ENCODE measurements at places on chromosomes 3 and 15.

- no peak for DNase-seq
These were observed 37.2 kb downstream of the PSTPIP1 start for GRCh38 chr15:77032052-77032646.

DNA sequence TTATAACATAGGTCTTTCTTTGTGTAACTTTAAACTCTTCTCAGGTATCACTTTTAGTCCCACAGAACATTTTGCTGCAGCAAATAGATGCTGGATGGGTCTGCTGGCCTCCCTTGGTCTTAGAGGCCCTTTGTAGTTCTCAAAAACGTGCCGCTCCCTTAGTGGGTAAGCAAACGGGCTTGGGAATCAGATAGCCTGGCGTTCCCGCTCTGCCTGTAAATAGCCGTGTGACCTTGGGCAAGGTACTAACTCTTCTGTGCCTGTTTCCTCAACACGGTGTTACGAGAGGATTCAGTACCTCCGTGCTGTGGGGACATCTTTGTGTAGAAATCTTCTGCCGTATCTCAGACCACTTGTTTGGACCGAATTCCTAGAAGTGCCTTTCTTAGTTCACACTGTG lies 64.4 kb downstream of the DNAJB8 start:
- DNase-seq: no peak

- DNase-seq: no peak
These were observed 204.7 kb downstream of the SV2B start for GRCh38 chr15:91304786-91305185.

- no peak for DNase-seq
These were observed 78.7 kb downstream of the ZNF385D start for GRCh38 chr3:21672303-21672702.

GRCh38 chr3:45599984-45600650 lies 5.6 kb downstream of the LIMD1 start:
- no peak for DNase-seq

GRCh38 chr3:194399874-194400411 lies 877 bp upstream of the GP5 start:
- no peak for DNase-seq

- DNase-seq: no peak
These were observed 58.2 kb downstream of the KCNH8 start for GRCh38 chr3:19206540-19206939.

GRCh38 chr15:57751177-57751800 lies 44.8 kb downstream of the POLR2M start:
- DNase-seq: no peak

DNA sequence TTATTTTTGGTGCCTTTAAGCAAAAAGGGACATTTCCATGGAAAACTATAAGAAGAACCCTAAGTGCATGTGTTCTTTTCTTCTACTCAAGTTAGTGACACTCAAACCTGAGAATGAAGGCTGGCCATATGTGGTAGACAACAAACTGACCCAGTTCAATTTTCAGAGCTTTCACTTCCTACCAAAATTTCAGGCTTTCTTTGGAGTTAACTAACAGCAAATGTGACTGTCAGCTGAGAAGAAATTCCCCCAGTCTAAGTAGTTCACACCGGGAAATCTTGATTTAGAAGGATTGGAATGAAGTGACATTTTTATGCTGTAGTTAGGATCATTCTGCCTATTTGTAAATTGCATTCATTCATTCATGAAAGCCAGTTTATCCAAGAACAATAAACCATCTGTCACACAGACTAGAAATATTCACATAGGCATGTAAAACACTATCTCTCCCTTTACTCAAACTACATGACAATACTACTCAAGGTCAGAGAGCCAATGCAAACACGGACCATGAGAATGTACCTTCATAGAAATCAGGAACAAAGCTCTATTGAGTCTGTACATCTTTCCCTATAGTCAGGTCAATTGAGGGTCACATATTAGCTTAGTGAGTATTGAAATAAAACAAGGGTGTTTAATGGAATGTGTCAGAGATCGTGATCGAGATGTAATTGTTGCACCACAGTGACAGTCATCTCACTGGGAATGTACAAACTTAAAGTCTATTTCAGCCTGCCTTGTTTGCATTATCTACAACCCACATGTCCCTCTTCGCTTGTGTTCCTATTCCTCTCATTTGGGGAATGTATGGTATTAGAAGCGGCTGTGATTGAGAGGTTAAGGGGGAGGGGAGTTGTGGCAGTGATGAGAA lies 113.8 kb upstream of the TGFBR2 start:
- no peak for DNase-seq

- no peak for DNase-seq
These were observed 55.5 kb downstream of the BSN start for GRCh38 chr3:49609815-49610214.

DNA sequence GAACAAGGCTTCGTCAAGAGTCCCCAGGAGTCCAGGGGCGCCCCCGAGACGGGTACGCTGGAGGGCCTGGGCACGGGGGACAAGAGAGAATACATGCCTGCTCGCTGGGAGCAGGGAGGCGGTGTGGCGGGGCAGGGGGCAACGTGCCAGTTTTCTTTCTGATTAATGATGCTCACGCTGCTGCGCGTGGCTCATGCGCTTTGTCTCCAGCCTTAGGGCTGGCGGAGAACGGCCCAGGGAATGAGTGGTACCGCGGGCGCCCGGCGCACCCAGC lies 408 bp upstream of the ARPP21 start:
- no peak for DNase-seq

GRCh38 chr3:46903341-46904302 lies 26.1 kb downstream of the PTH1R start:
- no peak for DNase-seq

DNA sequence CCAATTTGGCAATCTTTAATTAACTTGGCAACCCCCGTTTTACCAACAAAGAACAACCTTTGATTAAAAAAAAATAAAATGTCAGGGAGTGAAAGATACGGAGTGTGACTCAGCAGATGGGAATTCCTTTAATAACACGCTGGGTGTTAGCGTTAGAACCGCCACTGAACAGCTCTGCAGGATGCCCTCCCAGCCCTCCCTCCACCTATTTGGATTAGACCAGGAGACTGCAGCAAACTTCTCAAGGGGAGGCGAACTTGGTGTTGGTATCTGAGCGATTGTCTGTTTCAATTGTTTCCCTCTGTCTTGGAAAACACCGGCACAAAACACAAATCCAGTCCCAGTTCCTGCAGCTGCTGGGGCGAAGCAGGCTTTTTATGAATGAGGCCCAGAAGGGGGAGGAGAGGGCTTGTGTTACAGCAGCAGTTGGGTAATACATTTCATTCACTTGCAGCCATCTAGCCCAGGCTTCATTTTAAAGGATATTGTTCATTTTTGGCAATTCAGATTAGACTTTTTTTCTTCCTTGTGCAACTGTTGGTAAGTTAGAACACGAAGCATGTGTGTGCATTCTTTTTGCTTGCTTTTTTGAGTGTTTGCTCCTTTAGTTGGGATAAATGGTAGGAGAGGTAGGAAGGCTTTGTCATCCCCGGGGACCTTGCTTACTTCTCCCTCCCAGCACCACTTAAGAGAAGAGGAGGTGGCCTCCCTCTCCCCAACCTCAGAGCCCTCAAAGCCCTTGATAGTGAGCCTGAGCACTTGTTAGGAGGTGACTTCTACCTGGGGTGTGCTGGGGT lies 152.3 kb downstream of the IGF1R start:
- no peak for DNase-seq

DNA sequence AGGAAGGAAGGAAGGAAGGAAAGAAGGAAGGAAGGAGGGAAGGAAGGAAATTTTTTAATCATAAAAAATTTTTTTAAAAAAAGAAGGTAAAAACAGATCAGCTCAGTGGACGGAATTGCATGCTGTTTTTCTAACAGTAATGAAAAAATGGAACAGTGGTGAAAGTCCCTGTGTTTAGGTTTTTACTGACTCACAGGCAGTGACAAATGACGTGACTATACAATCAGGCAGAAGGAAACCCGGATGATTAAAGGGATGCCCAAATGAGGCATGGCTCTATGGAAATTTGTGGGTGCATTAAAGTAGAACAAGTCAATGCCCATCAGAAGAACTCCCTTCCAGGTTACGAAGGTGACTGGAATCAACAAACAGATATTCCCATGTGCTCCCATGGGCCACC lies 135.0 kb downstream of the IMPG2 start:
- DNase-seq: no peak

DNA sequence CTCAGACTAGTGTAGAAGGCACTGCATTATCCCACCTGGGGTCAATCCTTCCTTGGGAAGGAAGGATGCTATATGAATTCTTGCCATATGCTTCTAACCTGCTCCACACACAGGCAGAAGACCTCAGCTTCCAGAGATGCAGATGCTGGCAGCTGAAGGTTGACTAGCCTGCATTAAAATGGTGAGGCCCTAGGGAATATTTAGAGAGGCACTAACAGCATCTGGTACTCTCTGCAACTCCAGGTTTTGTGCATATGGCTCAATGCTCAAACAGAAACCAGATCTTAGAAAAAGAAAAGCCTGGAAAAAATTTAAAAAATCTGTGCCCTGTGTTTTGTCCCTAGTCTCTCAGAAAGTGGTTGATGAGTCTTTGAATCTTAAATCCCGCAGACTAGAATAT lies 56.0 kb upstream of the MYRIP start:
- DNase-seq: no peak

DNA sequence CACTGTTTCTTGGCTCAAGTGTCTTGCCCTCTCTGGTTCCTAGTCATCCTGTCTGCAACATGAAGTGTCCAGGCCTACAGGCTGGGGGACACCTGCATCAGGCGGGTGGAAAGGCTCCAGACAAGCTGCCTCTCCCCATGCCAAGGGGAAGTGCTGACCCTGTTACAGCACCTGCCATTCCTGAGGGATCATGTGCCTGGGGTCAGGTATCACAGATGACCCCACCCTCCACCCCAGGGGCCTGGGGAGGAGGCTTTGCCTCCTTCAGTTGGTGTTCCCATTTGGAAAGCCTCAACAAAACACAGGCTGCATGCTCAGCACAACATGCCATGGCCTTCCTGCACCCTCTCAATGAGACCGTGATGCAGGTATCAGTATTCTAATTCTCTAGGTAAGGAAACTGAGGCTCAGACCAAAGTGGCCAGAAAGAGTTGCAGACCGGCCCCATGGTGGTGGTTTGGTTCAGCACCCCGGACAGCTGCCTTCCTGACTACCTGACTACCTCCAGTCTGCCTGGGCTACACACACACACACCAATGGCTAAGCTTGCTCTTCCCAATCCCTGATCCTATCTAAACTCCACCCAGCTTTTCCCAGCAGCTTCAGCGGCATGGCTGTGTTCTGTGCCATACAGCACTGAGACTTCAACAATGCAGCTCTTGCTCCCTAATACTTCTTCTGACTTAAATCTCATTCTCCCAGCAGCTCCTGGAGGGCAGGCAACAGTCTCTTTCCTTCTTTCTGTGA lies 69.7 kb upstream of the LINGO1 start:
- DNase-seq: no peak

- DNase-seq: no peak
These were observed 52.4 kb downstream of the ONECUT1 start for GRCh38 chr15:52737720-52738119.

DNA sequence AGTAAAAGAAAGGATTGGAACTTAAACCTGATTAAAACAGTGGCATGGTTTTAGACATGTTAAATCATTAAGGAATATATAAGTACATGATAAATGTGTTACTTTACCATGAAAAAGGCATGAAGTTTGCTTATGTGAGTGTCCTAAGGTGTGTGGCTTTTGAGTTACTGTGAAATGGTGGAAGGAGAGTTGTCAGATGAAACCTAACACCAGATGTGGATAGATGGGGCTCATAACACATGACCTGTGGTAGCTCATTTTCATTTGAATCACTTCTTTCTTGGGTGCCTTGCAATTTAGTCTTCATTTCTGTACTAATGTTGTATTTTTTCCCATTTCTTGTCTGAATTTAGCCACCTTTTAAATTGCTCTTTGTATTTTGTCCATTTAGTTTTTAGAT lies 13.0 kb downstream of the MEF2A start:
- DNase-seq: no peak

- no peak for DNase-seq
These were observed 25.9 kb downstream of the PHC3 start for GRCh38 chr3:170155604-170156003.

DNA sequence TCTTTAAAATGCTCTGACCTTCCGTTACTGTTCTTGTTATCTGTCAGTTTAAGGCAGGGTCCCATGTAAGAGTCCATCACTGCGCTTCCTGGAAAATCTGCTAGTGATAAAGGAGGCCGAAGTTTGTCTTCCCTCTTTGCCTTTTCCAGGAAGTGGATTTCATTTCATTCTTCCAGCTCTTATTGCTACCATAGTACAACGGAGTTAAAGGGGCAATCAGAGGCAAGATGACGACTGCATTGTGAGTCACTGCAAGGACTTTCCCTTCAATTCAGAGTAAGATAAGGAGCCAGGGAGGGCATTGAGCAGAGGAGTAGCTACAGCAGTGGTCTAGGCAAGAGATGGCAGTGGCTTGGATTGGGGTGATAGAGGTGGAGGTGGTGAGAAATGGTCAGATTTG lies 17.2 kb upstream of the DET1 start:
- DNase-seq: no peak

GRCh38 chr3:5891711-5892110 lies 704.2 kb downstream of the EDEM1 start:
- DNase-seq: no peak

- no peak for DNase-seq
These were observed 3.5 kb upstream of the POPDC2 start for GRCh38 chr3:119663885-119664284.

- DNase-seq: no peak
These were observed 158.7 kb downstream of the APBA2 start for GRCh38 chr15:29044503-29044901.

DNA sequence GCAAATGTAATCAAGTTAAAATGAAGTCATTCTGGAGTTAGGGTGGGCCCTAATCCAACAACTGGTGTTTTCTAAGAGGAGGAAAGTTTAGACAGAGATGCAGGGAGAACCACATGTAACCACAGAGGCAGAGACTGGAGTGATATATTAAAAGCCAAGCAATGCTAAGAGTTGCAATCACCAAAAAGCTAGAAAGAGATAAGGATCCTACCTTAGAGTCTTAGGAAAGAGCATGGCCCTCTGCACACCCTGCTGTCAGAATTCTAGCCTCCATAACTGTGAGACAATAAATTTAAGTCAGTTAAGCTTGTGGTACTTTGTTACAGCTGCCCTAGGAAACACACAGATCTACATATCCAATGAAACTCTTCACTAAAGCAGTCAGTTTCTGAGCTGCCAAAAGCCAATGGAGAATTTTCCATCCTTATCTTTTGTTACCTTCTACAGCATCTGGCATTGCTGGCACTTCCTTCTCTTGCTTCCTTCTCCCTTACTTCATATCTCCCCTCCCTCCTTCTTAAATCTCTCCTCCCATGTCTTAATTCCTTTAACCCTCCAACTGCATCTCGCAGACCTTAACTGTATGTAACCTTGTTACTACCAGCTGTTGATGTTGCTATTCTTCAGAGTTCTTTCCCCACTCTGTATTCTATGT lies 11.2 kb downstream of the DCBLD2 start:
- no peak for DNase-seq

- DNase-seq: no peak
These were observed 87.6 kb upstream of the SOX2 start for GRCh38 chr3:181623924-181624694.

Measured in GM12878 (cell line).